ENCODE measurements at places on chromosomes 5 and 9. TPM values are rescaled to one million over a fixed set of nuclear protein-coding genes. Genes with fewer than 3 reads are reported as not detected.

The CXCL14 gene
- 3.3 TPM for total RNA-seq

The SPINK7 gene
- not detected for total RNA-seq

The PROB1 gene
- 3.1 TPM for total RNA-seq

The CYSRT1 gene
- 2.9 TPM for total RNA-seq

The CDKN2A gene
- 36.5 TPM for total RNA-seq

The GZMA gene
- not detected for total RNA-seq

The FBXL7 gene
- total RNA-seq: 9.6 TPM

The GPR151 gene
- total RNA-seq: not detected

The KCNT1 gene
- total RNA-seq: not detected

The FAXDC2 gene
- total RNA-seq: 1.3 TPM

The CSF2 gene
- total RNA-seq: 0.25 TPM

The CTXN3 gene
- total RNA-seq: not detected

The CER1 gene
- total RNA-seq: not detected

The WDR38 gene
- total RNA-seq: not detected

The SH3GL2 gene
- 0.33 TPM for total RNA-seq

The INSL4 gene
- not detected for total RNA-seq

The TGFBI gene
- 856 TPM for total RNA-seq

The PCDHB4 gene
- total RNA-seq: 0.13 TPM

The SMIM33 gene
- not detected for total RNA-seq

The BHMT2 gene
- total RNA-seq: 0.98 TPM

The LNPEP gene
- total RNA-seq: 25.2 TPM

The GPR150 gene
- under 0.01 TPM for total RNA-seq

The SPINK13 gene
- not detected for total RNA-seq

The LHX3 gene
- not detected for total RNA-seq

The BRD9 gene
- total RNA-seq: 32.7 TPM

The PTAR1 gene
- total RNA-seq: 41.2 TPM

The GRM6 gene
- not detected for total RNA-seq

The GLE1 gene
- total RNA-seq: 20.9 TPM

The GTF3C5 gene
- total RNA-seq: 80.5 TPM

The PAXX gene
- total RNA-seq: 65.2 TPM

The PRRX2 gene
- total RNA-seq: 2.7 TPM

The ADGRD2 gene
- total RNA-seq: not detected

The ADAMTSL1 gene
- 10.4 TPM for total RNA-seq

The PDE6A gene
- under 0.01 TPM for total RNA-seq

The G3BP1 gene
- total RNA-seq: 137 TPM

The ZFP37 gene
- 1.0 TPM for total RNA-seq

The SMIM3 gene
- total RNA-seq: 18.9 TPM

The FST gene
- total RNA-seq: 0.98 TPM

The SLC6A7 gene
- not detected for total RNA-seq

The PPP3R2 gene
- not detected for total RNA-seq

The KIF24 gene
- 1.0 TPM for total RNA-seq

The EFNA5 gene
- total RNA-seq: 17.6 TPM

The TYRP1 gene
- total RNA-seq: not detected

The NPR3 gene
- 3.0 TPM for total RNA-seq

All from mesangial cell (primary cell).